Pancreas (tissue), 10 donors: ENCODE measurements at places on chromosomes 2 and 18. TPM values are rescaled to one million over a fixed set of nuclear protein-coding genes. Genes with fewer than 3 reads are reported as not detected.

Gene POTEC
- not detected for total RNA-seq

DNA sequence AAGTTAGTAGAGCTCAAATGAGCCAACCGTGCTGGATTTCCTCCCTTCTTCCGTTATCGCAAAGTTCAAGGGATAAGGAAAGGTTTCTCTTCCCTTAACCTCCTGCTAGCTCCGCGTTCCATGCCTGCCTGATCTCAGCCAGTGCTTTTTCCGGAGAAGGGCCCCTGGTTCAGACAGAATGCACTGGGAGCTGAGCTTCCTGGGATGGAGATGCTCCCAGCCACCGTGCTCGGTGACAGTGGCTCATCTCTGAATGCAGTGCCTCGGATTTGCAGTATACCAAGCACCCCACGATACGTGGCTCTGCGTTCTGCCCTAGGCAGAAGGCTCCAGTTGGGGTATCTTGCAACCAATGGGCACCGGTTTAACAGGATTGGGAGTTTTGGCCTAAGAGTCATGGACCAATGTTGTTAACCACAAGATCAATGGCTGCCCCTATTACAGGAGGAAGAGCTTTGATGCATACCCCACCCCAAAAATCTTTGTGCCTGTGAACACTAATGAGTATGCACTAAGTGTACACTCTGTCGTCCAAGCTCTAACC is 876 bp downstream of the CNTNAP5 start:
- DNase-seq: no peak

Gene IL36RN
- not detected for total RNA-seq

DNA sequence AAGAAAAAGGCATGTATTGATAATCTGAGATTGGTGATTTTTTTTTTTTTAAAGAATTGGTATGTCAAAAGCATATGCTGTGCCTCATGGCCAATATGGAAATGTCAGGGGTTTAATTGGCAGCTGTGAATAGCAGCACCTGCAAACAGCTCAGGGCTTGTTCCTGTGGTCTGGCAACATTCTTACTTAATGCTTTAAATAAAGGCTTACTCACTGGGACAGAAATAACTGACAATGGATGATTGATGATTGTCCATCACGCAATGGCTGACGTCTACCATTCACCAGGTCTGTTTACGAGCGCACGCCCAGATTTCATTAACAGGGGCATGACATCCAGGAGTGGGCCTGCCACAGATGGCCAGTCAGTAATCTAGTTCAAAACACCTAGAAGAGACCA is 66.7 kb downstream of the ETAA1 start:
- DNase-seq: no peak
